Motor neuron (in vitro differentiated cells): ENCODE measurements at places on chromosomes 5 and 9.
A peak's percentile ranks its signal among the peaks of the same experiment; 100 is the strongest.

DNA sequence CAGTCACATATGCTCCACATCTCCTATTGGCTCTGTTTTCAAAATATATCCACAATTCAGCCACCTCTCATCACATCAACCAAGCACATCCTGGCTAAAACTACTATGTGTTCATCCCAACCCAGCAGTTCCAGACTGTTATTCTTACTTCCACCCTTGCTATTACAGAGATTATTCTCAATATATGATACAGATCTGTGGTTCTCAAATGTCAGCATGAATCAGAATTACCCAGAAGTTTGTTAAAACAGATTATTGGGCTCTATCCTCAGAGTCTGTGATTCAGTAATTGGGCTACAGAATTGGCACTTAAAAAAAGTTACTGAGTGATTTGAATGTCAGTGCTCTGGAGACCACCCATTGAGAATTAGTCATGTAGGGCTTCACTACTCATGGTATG lies 78.8 kb upstream of the IZUMO3 start:
- ATAC-seq, result no peak

DNA sequence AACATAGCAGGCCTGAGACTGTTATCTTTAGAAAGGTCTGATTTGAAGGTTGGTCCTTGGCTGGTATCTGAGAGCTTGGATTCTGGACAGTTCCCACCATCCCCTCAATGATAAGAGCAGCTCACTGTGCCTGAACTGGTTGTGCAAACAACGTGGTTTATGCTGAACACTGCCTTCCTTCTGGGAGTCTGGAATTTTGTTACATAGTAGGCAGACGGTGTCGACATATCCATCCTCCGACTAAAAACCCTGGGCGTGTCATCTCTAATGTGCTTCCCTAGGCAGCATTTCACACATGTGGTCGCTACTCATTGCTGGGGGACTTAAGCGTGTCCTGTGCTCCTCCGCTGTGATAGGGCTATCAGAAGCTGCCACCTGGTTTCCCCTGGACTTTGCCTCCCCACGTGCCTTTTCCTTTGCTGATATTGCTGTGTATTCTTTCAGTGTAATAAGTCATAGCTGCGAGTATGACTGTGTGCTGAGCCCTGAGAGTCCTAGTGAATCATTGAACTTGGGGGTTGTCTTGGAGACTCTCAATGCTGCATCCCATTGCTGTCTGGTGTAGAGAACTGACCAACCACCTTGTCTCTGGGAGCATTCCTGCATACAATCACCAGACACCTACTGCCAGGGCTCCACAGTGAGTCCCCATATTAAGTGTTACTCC lies 119.1 kb upstream of the TBC1D2 start:
- ATAC-seq, result no peak

DNA sequence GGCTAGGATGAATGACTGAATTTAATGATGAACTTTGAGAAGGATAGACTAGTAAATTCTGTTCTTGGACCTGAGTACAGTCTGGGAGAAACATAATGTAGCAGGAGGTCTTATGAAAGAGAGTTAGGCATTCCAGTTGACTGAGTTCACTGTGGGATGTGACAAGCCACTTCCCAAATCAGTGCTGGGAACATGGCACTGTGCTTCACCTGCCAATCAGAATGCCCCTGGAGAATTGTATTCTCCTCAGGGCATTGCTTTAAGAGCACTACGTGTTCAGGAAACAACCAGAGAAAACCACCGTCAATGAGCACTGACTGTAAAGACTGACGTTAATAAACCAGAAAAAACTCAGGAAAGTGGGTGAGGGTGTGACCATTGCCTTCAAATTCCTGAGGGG lies 1.2 kb downstream of the CCDC107 start:
- no peak for ATAC-seq

GRCh38 chr5:154714266-154714986 lies 40.8 kb upstream of the LARP1 start:
- ATAC-seq, result peak; percentile 29

DNA sequence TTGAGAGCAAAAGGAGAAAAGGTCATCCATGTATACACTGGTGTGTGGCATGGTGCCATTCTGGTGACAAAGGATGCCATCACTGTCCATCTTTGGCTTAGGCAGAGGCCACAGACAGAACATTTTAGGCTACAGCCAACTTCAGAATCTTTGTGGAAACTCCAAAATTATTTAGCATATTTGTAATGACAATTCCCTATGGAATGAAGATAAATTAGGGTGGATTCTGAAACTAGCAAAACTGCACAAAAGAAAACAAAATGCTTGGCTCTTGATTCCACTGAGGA lies 92.5 kb downstream of the FBXW11 start:
- ATAC-seq, result no peak

DNA sequence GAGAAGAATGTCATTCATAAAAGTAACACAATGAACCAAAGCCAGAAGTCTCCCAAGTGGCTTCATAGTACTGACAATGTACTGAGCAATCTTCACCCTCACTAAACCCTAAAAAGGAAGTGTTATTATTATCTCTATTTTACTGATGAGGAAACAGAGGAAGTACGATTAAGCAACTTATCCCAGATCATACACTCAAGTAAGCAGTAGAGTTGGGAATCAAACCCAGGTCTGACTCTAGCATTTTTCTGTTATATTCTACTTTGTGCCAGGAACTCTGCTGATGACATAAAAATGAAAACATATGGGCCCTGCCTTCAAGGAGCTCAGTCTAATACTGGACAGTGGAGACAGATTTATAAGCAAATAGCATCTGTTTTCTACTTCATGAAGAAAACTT lies 109.2 kb downstream of the RAPGEF6 start:
- peak; percentile 28 for ATAC-seq
